ENCODE measurements at places on chromosomes 2 and 18. TPM values are rescaled to one million over a fixed set of nuclear protein-coding genes. Genes with fewer than 3 reads are reported as not detected.

CROCC2 gene
- 0.07 TPM for polyA plus RNA-seq

GRCh38 chr2:233849607-233850271 is 4.6 kb downstream of the HJURP start:
- DNase-seq, result no peak

GALR1 gene
- 0.21 TPM for polyA plus RNA-seq

DNA sequence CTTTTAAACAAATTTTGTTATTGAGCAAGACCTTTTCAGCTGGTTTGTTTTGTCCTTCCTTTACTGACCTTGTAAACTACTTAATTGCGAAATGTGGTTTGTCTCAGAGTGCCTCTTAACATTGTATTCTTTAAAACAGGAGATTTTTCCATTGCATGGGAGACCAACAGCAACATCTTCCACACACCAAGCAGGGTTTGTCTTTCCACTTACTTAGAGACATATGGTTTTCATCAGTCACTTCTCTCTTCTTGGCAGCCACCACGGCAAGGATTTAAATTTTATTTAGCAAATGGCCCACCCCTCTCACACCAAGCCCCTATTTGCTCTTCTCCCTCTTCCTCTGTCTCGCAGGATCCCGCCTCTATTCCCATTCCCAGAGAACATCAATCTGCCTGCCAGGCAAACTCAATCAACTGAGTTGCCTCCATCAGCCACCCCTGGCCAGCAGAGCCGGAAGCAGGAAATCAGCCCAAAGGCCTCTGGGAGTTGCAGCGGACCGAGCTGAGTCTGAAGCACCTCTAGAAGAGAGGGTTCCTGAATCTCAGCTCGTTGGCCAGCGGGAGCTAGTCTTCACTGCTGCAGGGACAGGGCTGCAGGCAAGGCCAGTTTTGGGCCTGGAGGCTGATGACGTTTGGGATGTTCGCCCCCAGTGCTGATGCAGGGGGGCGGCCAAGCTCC is 11.3 kb upstream of the CIB4 start:
- DNase-seq, result peak; percentile 65

ASIC4 gene
- 0.18 TPM for polyA plus RNA-seq

IL36A gene
- polyA plus RNA-seq, result not detected

FIGN gene
- 15.2 TPM for polyA plus RNA-seq

- no peak for DNase-seq
These were observed 241.3 kb upstream of the ZNF804A start for GRCh38 chr2:184357033-184357432.

- no peak for DNase-seq
These were observed 214.4 kb downstream of the L3MBTL4 start for GRCh38 chr18:6200204-6200774.

DNA sequence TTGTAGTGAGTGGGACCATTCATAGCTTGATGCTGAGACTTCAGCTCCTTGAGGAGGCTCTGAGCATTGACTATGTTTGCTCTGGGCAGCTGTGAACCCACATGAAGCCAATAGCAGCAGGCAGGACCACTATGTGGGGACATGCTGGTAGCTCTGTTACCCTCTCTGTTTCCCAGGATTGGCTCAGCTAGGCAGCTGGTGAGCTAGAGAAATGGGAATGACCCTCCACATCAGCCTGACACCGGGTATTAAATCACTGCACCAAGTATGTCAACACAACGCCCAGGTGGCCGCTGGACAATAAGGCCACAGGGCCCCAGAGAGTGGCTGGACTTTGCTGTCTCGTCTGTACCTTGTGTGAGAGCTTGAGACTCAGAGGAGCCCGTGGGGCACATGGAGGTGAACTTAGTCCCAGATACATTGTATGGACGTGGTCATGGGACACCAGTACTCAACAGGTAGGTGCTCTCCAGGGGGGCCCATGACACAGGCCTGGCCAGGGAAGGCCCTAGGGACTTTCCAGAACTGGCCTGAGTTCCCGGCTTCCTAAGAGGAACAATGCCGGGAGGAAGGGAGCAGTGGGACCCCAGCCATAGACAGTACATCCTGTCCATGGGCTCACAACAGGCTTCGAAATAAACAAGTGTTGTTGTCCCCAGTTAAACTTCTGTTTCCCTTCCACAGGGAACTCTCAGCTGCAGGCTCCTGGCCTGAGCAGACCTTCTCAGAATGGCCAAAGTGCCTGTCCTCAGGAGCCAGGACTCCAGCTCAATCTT is 35.2 kb downstream of the HS1BP3 start:
- DNase-seq, result no peak

- DNase-seq, result no peak
These were observed 44.1 kb downstream of the TRAPPC12 start for GRCh38 chr2:3423492-3424170.

ADCYAP1 gene
- 0.18 TPM for polyA plus RNA-seq

- no peak for DNase-seq
These were observed 114.5 kb downstream of the TTC27 start for GRCh38 chr2:32742376-32742775.

NEUROD1 gene
- polyA plus RNA-seq, result not detected

- DNase-seq, result no peak
These were observed 13.3 kb downstream of the DGKD start for GRCh38 chr2:233367586-233367985.

- DNase-seq, result no peak
These were observed 304.0 kb upstream of the TMEFF2 start for GRCh38 chr2:192498747-192499146.

- DNase-seq, result no peak
These were observed 69.3 kb upstream of the RGPD5 start for GRCh38 chr2:109724533-109725460.

KCNG2 gene
- polyA plus RNA-seq, result 0.71 TPM

DNA sequence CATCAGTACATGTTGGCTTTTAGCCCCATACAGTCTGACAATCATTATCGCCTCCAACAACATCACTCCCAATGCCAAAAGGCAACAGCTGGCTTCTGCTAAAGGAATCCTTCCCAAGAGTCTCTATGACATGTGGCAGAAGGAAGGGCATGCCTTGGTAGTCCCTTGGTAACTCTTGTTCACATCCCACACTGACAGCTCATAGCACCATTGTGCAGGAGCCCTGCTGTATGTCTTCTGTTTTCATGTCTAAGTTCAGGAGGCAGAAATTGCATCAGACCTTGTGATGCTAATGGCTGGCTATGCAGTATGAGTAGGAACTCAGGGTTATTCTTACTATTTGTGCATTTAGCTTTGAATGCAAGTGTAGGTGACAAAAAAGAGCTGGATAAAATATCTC is 392.1 kb downstream of the PTH2R start:
- DNase-seq, result no peak

GRCh38 chr2:85754313-85755095 is 713 bp downstream of the ATOH8 start:
- no peak for DNase-seq

PLEK gene
- 4.2 TPM for polyA plus RNA-seq

GRCh38 chr18:46560671-46561045 is 96.4 kb downstream of the LOXHD1 start:
- no peak for DNase-seq

RUFY4 gene
- 0.43 TPM for polyA plus RNA-seq

OSBPL1A gene
- polyA plus RNA-seq, result 53.1 TPM

SLC16A14 gene
- 6.9 TPM for polyA plus RNA-seq

MALT1 gene
- polyA plus RNA-seq, result 34.2 TPM

- DNase-seq, result no peak
These were observed 193.8 kb downstream of the GULP1 start for GRCh38 chr2:188485496-188485895.

- DNase-seq, result no peak
These were observed 348.6 kb downstream of the TNS1 start for GRCh38 chr2:217654168-217654567.

TMEM214 gene
- polyA plus RNA-seq, result 66.7 TPM
